MCF 10A (cell line): ENCODE measurements at places on chromosomes 1 and 21. TPM values are rescaled to one million over a fixed set of nuclear protein-coding genes. Genes with fewer than 3 reads are reported as not detected.

ORC1 gene
- 1.8 and 2.7 TPM in 2 replicates for total RNA-seq

FTCD gene
- total RNA-seq, result 0.20 TPM in 1 of 2 replicates, not detected in the other

TBX15 gene
- 0.09 and 0.15 TPM in 2 replicates for total RNA-seq

RGS8 gene
- total RNA-seq, result not detected in 2 replicates

CRYAA gene
- not detected in 2 replicates for total RNA-seq
